ENCODE measurements at places on chromosomes 6 and 20.
A peak's percentile ranks its signal among the peaks of the same experiment; 100 is the strongest.

DNA sequence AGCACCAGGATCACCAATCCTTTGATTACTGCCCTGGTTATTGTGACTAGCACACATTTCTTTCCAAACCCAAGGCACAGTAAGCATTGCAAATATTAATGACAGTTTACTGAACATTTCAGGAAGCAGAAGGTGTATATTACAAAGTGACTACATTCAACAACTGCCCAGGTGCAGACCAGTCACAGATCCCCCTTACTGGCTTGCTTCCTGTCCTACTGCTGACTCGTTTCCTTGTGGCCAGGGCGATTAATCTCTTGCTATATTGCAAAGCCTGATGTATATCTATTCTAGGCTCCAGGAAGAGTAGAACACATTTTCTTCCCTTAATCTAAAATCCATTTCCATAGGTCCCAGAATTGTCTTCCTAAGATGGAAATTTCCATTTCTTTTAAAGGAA lies 77.2 kb upstream of the EPHA7 start:
- H3K27me3 ChIP-seq: no peaks in the 10 kb centered on the region
- H3K4me1 ChIP-seq: no peaks in the 10 kb centered on the region
- no peak overlapping the region for H3K27ac ChIP-seq
- no peaks in the 10 kb centered on the region for H3K36me3 ChIP-seq
- no peak overlapping the region for H3K4me3 ChIP-seq

DNA sequence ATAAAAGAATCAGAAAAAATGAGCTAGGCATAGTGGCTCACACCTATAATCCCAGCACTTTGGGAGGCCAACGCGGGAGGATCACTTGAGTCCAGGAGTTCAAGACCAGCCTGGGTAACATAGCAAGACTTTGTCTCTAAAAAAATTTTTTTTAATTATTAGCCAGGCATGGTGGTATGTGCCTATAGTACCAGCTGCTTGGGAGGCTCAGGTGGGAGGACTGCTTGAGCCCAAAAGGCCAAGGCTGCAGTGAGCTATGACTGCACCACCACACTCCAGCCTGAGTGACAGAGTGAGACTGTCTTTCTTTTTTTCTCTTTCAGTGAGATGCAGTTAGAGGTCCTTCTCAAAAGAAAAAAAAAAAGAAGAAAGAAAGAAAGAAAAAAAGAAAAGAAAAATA lies 8.5 kb upstream of the SNRPC start:
- no peaks in the 10 kb centered on the region for H3K4me1 ChIP-seq
- no peak overlapping the region for H3K4me3 ChIP-seq
- H3K36me3 ChIP-seq: no peaks in the 10 kb centered on the region
- no peak for DNase-seq
- no peaks in the 10 kb centered on the region for H3K27me3 ChIP-seq
- H3K27ac ChIP-seq: no peak overlapping the region

- peak overlapping the region; percentile 87 for H3K27ac ChIP-seq
- no peak overlapping the region for H3K4me3 ChIP-seq
- no peak for DNase-seq
- H3K36me3 ChIP-seq: no peaks in the 10 kb centered on the region
- H3K27me3 ChIP-seq: no peaks in the 10 kb centered on the region
- H3K4me1 ChIP-seq: peaks cover 34% of the 10 kb centered on the region
Observed at GRCh38 chr20:44461142-44461802, 14.4 kb upstream of the TTPAL start.

DNA sequence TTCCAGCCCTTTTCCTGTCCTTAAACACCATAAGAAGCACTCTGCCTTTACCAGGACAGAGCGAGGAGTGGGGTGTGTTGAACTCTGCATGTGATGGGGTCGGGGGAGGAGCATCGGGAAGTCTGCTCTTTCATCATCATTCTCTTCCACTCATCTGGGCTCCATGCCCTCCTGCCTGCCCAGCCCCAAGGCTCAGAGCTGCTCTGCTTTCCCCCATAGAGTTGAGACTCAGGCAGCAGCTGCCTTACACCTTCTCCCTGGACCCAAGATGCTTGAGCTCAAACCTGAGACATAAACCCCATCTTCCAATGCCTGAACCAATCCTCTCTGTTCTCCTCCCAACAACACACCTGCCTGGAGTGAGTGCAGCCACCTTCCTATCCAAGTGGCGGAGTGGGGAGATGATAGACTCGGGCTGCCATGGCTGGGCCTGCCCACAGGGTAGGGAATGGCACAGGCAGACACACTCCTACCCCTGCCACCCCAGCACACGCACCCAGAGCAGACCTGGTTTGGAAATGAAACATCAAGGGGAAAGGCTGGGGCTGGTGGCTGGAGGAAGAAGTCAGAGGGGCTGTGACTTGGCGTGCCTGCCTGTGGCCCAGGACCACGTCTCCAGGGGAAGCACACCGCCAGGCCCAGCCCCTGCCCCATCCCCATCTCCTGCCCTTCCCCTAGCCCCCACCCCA lies 28.4 kb downstream of the TFEB start:
- no peaks in the 10 kb centered on the region for H3K27me3 ChIP-seq
- no peak overlapping the region for H3K4me3 ChIP-seq
- peak overlapping the region; percentile 37 for H3K27ac ChIP-seq
- peaks cover under 1% of the 10 kb centered on the region for H3K4me1 ChIP-seq
- no peak for DNase-seq
- no peaks in the 10 kb centered on the region for H3K36me3 ChIP-seq

DNA sequence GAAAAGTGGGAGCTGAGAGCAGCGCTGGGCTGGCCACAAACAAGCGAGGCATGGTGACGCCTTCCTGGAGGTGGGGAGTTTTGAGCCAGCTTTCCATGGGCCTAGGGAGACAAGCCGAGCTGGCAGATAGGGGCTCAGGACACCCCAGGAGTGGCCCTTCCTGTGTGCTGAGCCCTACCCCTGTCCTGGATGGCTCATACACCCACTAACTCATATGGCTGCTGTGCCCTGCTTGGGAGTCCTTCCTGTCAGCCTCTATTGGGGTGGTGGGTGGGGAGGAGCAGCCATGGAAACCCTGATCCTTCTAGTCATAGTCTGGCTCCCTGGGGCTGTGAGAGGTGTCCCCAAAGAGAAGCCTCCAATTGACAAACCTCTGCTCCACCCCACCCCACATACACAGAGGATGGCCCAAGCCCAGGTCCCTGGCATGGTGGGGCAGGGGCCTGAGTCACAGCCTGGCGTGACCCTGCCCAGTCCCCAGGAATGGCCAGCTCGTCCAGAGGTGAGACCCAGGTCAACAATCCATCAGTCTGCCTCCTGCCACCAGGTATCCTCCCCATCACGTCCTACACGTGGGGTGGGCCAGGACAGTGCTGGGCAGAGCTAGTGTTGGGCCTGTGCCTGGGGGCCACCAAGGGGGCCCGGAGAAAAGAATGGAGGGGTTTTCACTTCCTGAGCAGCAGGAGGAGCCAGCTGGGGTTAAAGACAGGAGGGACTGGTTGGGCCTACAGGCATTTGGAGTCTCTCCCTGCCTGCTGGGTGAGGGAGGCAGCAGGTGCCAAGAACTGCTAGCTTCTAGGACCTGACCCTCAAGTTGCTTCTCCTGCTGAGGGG lies 52.2 kb downstream of the MRPL14 start:
- H3K36me3 ChIP-seq: no peaks in the 10 kb centered on the region
- no peaks in the 10 kb centered on the region for H3K27me3 ChIP-seq
- DNase-seq: no peak
- H3K4me1 ChIP-seq: peaks cover 7% of the 10 kb centered on the region
- no peak overlapping the region for H3K27ac ChIP-seq

DNA sequence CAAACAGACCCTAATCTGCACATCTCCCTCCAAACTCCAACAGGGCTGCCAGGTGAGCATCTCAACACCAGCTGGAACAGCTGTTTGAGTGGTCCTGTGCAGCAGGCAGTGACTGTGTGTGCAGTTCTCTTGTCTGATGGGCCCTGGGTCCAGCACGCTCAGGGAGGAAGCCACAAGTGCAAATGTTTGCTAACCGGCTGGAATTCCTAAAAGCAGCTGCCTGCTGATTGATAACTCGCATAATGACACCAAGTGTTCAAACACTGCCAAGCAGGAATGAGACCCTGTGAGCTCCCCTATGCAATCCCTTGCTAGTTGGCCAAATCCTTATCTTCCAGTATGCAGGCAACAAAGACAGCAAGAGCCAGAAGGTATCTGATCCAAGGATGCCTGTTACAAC lies 650.6 kb downstream of the CBLN4 start:
- H3K27ac ChIP-seq: no peak overlapping the region
- DNase-seq: no peak
- H3K4me3 ChIP-seq: no peak overlapping the region
- no peaks in the 10 kb centered on the region for H3K27me3 ChIP-seq
- no peaks in the 10 kb centered on the region for H3K4me1 ChIP-seq
- H3K36me3 ChIP-seq: no peaks in the 10 kb centered on the region

- H3K27ac ChIP-seq: no peak overlapping the region
- no peak overlapping the region for H3K4me3 ChIP-seq
- H3K4me1 ChIP-seq: no peaks in the 10 kb centered on the region
- no peaks in the 10 kb centered on the region for H3K27me3 ChIP-seq
- peak; percentile 51 for DNase-seq
- no peaks in the 10 kb centered on the region for H3K36me3 ChIP-seq
Observed at GRCh38 chr20:19688031-19688806, 69.8 kb upstream of the RIN2 start.

DNA sequence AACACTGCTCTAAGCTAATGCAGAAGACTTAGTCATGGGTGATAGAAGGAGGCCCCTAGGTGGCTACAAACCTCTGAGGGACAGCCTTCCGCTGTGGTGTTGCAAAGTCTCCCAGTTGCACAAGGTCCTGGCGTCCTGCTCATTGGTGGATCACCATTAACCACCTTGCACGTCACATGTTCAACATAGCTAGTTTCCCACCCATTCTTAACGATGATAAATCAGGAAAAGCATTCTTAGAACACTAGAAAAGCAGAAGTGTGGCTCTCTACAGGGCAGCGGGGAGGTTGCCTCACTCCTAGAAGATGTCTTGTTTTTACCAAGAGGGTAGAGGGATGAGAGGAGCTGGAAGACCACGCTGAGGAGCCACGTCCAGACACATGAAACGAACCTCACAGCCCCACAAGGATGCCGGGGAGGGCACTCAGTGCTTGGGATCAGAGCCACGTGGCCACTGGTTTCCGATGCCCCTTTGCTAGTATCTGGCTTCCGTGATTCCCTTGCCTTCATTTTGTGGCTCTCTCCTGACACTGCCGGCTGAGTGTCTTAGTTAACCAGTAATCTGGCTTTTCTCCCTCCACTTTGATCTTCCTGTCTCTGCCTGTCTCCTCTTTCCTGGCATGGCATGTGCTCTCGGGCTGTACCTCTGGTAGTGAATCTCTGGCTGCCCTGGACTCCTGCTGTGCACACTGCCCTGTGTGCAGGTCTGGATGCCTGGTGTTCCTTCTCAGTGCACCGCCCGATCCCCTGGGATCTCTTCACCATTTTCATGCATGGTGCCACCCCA lies 91.4 kb upstream of the NEDD9 start:
- no peaks in the 10 kb centered on the region for H3K4me1 ChIP-seq
- H3K27me3 ChIP-seq: no peaks in the 10 kb centered on the region
- peak overlapping the region; percentile 59 for H3K27ac ChIP-seq
- H3K4me3 ChIP-seq: no peak overlapping the region
- no peaks in the 10 kb centered on the region for H3K36me3 ChIP-seq
- no peak for DNase-seq

- no peak overlapping the region for H3K27ac ChIP-seq
- H3K36me3 ChIP-seq: no peaks in the 10 kb centered on the region
- no peaks in the 10 kb centered on the region for H3K27me3 ChIP-seq
- no peak overlapping the region for H3K4me3 ChIP-seq
- DNase-seq: no peak
Observed at GRCh38 chr6:47741807-47742206, 40.0 kb upstream of the OPN5 start.
